ENCODE measurements at places on chromosomes 7 and 10. TPM values are rescaled to one million over a fixed set of nuclear protein-coding genes. Genes with fewer than 3 reads are reported as not detected.

TRPV5 gene
- not detected for total RNA-seq

AKR1B15 gene
- total RNA-seq: not detected

DCLRE1C gene
- total RNA-seq: 5.0 TPM

TBXAS1 gene
- 0.67 TPM for total RNA-seq

ZCCHC24 gene
- total RNA-seq: 5.2 TPM

OSBPL3 gene
- 28.7 TPM for total RNA-seq

ZDHHC16 gene
- 47.6 TPM for total RNA-seq

MOSPD3 gene
- total RNA-seq: 16.8 TPM

GLCCI1 gene
- total RNA-seq: 0.54 TPM

FAM24B gene
- 11.1 TPM for total RNA-seq

ABCB4 gene
- 2.1 TPM for total RNA-seq
